ENCODE measurements at places on chromosomes 5 and 9.

DNA sequence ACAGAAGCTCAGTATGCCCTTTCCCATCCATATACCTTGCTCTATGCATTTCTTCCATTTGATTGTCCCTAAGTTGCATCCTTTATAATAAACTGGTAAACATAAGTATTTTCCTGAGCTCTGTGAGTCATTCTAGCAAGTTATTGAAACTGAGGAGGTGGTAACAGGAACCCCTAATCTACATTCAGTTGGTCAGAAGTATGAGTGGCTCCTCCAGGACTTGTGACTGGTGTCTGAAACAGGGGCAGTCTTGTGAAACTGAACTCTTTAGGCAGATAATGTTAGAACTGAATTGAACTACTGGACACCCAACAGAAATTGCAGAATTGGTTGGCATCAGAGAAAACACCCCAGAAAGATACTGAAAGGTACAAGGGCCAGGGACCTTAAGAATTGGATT lies 133.1 kb upstream of the POU5F2 start:
- no peak for DNase-seq

GRCh38 chr5:170121321-170121720 lies 15.6 kb downstream of the FOXI1 start:
- no peak for DNase-seq

GRCh38 chr9:10633785-10634184 lies 21.0 kb upstream of the PTPRD start:
- DNase-seq: no peak

GRCh38 chr5:160375166-160375565 lies 4.7 kb upstream of the C1QTNF2 start:
- DNase-seq: no peak

GRCh38 chr5:55140908-55141665 lies 18.9 kb upstream of the GPX8 start:
- peak; percentile 8 for DNase-seq

GRCh38 chr5:85604378-85604777 lies 1013.4 kb upstream of the COX7C start:
- no peak for DNase-seq

- no peak for DNase-seq
Observed at GRCh38 chr5:94793113-94793815, 174.8 kb downstream of the SLF1 start.

DNA sequence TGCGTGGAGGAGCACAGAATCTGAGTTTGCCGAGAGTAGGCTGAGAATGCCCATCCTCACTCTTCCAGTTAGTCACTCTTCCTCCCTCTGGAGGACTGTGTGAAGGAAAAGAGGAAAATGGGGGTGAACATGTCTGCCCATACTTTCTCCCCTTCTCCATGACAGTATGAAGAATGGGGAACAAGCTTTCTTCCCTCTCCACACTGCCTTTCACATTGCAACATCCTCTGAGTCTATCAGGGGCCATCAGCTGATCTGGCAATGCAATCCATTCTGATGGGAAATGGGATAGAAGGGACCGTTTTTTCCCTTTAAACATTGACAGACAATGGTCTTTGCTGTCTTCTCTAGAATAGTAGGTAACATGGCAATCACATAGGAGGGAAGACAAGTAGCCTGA lies 56.8 kb downstream of the UGCG start:
- no peak for DNase-seq

GRCh38 chr5:39352951-39353350 lies 11.3 kb downstream of the C9 start:
- no peak for DNase-seq

GRCh38 chr5:55558484-55558883 lies 23.7 kb upstream of the PLPP1 start:
- DNase-seq: no peak

GRCh38 chr9:88266416-88266815 lies 121.8 kb upstream of the SPIN1 start:
- DNase-seq: no peak

GRCh38 chr5:111734597-111734996 lies 22.4 kb downstream of the NREP start:
- DNase-seq: no peak

GRCh38 chr9:134707031-134707680 lies 65.6 kb downstream of the COL5A1 start:
- no peak for DNase-seq

GRCh38 chr9:96493757-96494156 lies 43.8 kb downstream of the HABP4 start:
- DNase-seq: no peak

DNA sequence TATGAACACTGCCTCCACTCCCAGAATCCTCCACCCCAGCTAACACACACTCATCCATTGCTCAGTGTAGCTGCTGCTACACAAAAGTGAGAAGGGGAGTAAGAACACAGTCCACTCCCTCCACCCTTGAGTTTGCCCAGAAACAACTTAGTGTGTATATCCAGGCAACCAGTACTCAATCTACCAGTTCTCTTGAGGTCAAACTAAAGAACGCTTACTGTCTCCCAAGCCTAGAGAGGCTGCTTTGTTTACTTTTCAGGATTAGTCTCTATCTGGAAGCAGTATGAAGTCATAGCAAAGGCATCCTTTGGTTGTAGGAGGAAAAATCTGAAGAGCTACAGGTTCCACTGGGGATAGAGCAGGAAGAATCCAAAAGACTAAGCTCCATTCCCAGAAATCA lies 296.3 kb downstream of the KCNN2 start:
- no peak for DNase-seq

DNA sequence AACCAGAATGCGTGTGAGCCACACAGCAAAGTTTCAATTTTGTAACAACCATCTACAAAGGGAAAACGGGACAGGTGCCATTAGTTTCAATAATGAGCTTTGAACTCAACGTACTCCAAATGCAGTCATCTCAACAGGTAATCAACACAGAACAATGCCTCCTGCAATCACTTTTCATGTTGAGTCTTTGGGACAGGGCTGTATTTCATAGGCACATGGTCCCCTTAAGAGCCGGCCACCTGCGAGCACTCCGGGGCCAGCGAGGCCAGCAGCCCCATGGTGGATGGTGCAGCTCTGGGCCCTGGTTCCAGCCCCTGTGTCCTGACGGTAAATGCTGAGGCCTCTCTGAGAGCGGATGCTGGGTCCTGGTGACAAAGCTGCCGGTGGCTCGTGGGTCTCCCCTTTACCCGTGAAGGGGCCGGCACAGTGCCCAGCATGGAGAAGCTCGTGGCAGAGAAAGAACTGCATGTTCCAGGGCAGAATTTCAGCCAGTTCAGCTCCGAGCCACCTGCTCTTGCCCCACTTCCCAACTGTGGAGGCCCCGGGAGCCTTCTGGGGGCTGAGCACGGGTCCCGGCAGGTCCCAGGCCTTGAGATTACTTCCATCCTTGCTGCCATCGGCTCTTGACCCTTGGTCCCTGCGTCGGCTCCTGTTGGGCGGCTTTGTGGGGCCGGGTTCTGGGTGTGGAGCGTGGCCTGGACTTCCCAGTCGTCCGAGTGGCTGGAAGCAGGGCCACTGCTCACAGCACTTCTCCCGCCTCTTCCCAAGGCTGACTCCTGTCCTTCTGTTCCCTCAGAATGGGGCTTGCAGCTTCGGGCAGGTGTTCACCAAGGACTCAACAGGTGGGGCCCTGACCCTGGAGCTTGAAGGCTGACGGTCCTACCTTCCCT lies 26.1 kb upstream of the RNU6ATAC start:
- no peak for DNase-seq

DNA sequence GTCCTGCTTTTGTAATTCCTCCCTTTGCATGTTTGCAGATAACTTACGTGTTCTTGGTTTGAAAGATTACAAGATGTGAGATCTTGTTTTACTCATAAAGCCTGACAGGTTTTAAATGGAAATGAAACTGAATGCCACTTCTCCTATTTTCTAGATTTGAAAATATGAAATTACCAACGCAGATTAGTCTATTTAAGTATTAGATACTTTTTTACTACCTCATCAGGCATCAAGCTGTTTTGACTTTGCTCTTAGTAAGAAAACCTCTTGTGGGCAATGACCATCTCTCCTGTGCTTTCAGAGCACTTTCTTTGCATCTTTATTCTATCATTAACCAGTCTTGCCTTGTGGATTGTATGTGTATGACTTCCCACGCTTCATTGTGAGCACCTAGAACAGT lies 3.5 kb downstream of the DMXL1 start:
- no peak for DNase-seq

GRCh38 chr5:115377468-115378217 lies 81.2 kb upstream of the CCDC112 start:
- DNase-seq: no peak
